Inflammatory macrophage (primary cell): ENCODE measurements at places on chromosomes 11 and 22.

GRCh38 chr11:3907590-3907989 is 52.1 kb downstream of the STIM1 start:
- DNase-seq: no peak

GRCh38 chr11:102194990-102195389 is 84.7 kb downstream of the YAP1 start:
- DNase-seq: no peak

- DNase-seq: no peak
Observed at GRCh38 chr11:96189351-96189750, 153.6 kb downstream of the MAML2 start.

GRCh38 chr22:39722501-39722900 is 151.9 kb downstream of the CACNA1I start:
- no peak for DNase-seq

GRCh38 chr22:17172029-17172833 is 13.2 kb upstream of the HDHD5 start:
- no peak for DNase-seq

- peak; percentile 27 for DNase-seq
Observed at GRCh38 chr11:34254011-34254410, 103.8 kb downstream of the ABTB2 start.

DNA sequence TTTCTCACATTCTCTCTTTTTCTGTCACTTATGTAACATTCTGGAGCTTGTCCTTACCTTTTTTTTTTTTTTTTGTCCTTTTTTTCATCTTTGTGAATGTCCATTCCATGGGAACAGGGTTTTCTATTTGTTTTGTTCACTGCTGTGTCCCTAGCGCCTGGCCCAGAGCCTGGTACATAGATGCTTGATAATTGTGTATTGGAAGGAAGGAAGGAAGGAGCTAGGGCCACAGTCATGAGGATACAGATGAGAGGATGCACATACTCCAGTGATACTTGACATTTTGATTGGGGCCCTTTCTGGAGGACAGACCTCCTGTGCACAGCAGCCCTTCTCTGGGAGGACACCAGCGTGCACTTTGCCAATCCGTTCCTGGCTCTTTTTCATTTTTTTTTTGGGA is 68.9 kb downstream of the KIAA1671 start:
- no peak for DNase-seq

GRCh38 chr22:37967147-37967546 is 13.6 kb downstream of the POLR2F start:
- DNase-seq: no peak

DNA sequence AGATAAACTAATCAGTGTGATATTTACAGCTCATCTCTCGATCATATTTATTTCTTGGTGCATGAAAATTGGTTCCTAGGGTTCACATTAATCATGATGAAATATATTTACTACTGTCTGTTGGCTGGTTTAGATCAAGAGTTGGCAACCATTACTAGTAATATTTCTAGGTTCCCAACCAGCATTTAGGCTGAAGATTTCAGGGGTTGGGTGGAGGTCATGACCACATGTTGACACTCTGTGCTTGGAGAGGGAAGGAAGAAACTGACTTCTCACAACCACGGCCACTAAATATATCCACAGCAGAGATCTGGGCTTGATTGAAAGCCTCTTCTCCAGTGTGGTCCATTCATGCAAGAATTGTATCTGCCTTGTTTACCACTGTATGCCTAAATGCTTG is 87.9 kb downstream of the ALX4 start:
- no peak for DNase-seq

DNA sequence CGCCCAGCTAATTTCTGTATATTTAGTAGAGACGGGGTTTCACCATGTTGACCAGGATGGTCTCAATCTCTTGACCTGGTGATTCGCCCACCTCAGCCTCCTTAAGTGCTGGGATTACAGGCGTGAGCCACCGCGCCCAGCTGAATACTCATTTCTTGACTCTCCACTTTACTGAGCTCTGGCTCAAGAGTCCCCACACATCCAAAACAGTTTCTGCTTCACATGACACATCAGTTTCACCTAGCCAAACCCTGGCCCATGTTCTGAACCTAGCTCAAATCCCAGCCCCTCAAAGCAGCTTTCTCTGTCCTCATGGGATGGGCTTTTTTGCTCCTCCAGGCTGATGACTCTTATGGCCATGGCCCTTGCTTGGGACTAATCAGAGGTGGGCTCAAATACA is 9.8 kb downstream of the HYOU1 start:
- DNase-seq: no peak

DNA sequence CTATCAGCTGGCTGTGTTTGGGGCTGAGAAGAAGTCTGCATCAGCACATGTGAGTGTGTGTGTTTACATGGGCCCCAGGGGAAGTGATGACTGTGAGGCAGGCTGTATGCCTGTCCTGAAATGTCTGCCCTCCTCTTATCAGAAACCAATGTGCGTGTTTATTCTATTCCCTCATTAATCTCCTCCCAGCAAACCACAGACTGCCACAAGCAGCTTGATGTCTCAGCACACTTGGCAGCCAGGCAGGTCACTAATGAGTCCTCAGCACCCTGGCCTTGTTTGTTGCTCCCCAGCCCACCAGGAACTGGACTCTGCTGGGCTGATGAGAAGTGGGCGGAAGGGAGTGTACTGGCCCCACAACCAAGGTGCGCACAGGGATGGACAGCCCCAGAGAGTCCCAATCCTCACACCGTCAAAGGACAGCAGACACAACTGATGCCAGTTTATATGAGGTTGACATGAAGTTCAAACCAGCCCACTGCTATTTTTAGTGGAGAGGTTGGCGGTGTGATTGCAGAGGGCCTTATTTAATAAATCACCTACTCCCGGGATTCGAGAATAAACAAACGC is 225.8 kb downstream of the ETS1 start:
- DNase-seq: no peak

GRCh38 chr11:74157169-74157568 is 13.6 kb downstream of the C2CD3 start:
- no peak for DNase-seq

- DNase-seq: no peak
Observed at GRCh38 chr11:69654660-69655478, 13.9 kb downstream of the CCND1 start.

GRCh38 chr11:125348674-125349309 is 147.3 kb downstream of the FEZ1 start:
- DNase-seq: peak; percentile 29

DNA sequence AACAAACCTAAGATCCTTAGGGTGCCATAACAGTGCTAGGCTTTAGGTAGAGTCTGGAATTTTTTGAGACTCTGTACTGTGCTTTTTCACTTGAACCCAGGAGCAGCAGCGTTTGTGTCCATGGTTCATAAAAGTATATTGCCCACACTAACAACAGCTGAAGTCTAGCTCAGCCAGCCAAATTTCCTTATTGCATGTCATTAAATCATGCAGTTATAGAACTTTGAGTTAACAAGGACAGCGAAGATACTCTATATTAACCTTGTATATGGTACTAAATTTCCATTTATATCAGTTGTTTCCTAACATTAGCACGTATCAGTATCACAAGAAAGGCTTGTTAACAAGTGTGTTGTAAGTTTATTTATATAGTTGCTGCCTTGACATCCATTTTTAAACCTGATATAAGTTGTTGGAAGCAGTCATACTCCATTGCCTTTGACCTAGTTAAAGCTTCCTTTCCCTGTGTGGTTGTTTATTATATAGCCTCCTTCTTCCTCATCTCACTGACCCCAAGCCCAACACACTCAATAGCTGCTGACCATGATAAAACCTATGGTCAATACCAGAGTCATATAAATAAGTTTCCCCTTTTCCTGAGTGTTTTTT is 46.7 kb downstream of the NXPE2 start:
- DNase-seq: no peak

GRCh38 chr11:128852327-128853023 is 14.6 kb downstream of the KCNJ1 start:
- no peak for DNase-seq

DNA sequence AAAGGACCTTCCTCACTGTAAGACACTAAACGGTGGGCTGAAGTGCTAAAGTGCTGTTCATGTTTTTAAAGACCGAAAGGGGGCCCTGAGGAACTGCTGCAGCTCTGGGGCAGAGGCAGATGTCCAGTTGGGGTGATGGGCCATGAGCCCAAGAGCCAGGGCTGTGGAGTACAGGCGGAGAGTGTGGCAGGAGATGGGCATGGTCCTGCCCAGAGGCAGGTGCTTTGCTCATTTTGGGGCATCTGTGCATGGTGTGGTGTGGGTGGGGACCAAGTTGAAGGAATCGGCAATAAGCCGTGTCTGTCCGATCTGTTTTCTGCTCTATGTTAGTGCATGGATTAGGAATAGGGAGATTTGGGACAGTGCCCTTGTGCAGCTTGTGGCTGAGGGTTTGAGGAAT is 258.3 kb downstream of the NTM start:
- no peak for DNase-seq

DNA sequence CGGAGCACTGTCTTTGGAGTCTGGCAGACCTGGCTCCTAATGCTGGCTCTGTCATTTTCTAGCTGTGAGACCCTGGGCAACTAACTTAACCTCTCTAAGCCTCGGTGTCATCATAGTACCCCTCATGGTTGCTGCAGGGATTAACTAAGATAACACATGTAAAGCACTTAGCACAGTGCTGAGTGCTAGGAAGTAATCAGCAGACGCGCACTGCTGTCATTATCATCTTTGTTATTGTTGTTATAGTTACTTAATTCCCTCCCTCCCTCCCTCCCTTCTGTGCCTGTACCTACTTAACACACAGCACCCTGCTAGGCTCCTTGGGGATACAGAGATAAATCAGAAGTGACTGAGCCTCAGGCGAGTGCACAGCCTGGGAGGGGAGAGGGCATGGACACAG is 104.7 kb upstream of the PITPNB start:
- no peak for DNase-seq

- DNase-seq: no peak
Observed at GRCh38 chr11:20337526-20338154, 25.9 kb upstream of the HTATIP2 start.

DNA sequence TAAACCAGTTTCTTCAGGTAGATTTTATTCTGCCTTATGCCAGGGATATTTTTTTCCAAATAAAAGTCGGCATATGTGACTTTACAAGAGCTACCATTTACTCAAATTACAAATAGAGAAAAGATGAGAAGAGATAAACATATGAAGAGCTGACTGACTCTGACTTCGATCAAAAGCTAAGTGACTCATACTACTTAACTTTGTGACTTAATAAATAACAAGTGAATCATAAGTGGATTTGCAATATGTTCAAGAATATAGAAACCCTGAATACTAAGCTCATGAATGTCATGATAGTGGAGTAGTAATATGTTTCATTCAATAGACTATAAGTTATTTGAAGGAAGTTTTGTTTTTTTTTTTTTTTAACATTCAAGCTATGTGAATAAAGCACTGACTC is 130.5 kb upstream of the ANO3 start:
- DNase-seq: no peak

DNA sequence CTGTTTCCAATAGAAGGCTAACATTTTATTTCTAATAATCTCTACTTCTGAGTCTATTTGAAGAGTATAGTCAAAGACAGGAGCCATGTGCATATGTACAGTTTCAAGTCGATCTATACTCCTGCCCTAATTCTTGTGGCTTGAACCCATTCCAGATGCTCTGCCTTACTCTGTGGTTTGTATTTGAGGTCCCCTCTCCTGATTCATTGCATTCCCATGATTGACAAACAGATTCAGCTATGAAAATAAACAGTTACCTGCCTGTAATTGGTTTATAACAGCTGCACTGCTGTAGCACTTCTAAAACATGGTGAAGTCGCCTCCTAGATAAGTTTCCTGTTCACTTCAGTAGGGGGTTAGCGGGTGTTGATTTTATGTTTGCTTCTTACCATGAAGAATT is 138.7 kb downstream of the SOX6 start:
- DNase-seq: no peak

DNA sequence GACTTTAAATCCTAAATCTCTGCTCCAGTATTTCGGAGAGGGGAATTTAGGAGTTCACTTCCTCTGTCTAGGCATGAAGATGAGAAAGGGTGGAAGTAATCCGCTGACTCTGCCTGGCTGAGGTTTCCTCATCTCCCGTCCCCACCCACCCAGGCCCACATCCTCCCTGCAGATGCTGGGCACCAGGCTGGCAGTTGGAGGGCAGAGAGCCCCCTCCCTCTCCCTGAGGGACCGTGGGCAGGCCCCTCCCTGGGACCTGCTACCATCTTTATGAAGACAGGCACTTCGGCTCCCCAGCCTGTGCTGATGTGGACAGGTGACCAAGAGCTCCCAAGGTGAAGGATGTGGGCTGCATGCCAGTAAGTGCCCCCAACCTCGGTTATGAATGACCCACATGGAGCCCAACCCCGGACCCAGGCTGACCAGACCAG is 6.7 kb downstream of the CASTOR1 start:
- DNase-seq: peak; percentile 55

DNA sequence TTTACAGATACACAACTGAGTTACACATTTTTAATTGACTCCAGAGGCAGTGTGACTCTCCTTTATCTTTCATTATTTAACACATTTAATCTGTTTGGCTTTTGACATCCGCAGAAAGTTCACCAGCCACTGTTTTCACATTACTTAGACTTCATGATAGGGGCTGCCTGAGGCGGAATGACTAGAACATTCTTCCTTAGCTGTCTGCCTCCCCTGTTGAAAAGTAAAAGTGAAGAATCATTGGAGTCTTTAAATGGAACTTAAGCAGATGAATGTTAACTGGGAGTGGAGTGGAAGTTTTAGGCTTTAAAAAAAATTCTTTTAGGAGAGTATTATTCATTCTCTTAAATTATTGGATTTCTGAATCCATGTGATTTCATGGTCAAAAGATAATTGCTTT is 229.2 kb upstream of the MTNR1B start:
- DNase-seq: no peak

- no peak for DNase-seq
Observed at GRCh38 chr11:1508491-1508891, 21.9 kb upstream of the MOB2 start.

DNA sequence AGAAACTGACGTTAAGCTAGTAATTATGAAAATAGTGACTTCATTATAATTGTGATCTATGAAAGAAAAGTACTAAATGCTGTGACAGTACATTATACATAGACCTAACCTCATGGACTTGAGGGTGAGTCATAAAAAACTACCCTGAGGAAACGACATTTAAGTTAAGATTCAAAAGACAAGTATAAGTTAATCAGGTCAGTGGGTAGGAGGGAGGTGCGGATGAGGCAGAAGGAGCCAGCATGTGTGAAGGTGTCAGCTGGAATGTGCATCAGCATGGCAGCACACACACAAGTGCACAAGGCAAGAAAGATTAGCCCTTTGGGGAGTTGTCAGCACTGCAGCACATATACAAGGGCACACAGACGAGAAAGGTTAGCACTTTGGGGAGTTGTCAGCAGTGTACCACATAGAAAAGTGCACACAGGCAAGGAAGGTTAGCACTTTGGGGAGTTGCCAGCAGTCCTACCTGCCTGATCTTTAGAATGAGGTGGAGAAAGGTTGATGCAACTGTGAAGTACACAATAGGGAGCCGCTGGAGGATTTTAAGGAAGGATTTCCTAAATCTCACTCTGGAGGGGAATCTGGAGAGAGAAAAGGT is 31.6 kb upstream of the CAVIN3 start:
- DNase-seq: no peak
